ENCODE measurements at places on chromosomes 7 and 10.

DNA sequence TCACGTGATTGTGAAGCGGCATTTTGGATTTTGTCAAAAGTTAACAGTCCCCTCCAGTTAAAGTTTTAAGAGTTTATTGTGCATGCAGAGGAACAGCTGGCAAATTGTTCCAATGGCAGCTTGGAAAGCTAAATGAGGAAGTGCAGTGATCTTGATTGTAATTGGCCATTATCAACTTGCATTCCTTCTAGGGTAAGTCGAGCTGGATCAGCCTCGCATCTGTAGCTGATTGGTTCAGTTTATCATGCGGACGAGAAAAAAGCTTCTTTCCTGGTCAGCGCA lies 566 bp downstream of the ZNF789 start:
- DNase-seq: no peak

DNA sequence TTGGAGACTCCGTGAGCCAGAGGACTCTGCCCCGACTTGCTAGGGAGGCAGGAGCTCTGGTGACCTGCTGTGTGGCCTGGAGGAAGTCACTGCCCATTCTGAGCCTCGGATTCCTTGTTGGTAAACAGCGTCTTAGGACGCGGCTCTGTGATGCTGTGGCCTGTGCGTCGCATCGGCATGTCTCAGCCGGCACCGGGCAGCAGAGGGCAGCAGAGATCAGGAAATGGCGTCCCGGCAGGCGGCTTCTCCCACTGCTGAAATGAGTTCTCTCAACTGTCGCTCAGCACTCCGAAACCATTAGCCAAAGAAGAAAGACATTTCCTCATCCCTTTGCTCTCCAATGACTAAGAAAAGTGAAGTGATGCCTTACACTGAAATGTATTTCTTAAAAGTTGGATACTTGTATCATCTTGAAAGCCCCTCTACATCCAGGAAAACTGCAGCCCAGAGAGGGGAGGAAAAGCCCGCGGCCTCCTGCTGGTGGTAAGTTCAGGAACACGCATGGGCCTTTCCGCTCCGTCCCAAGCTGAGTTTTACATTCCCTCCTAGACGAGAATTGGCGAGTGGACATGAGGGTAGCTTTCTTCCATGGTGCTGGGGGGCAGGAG lies 91.7 kb downstream of the WDR11 start:
- DNase-seq: peak; percentile 77

- no peak for DNase-seq
Observed at GRCh38 chr7:91286432-91286831, 22.2 kb downstream of the FZD1 start.

GRCh38 chr7:1397491-1398327 lies 61.6 kb downstream of the MICALL2 start:
- no peak for DNase-seq

DNA sequence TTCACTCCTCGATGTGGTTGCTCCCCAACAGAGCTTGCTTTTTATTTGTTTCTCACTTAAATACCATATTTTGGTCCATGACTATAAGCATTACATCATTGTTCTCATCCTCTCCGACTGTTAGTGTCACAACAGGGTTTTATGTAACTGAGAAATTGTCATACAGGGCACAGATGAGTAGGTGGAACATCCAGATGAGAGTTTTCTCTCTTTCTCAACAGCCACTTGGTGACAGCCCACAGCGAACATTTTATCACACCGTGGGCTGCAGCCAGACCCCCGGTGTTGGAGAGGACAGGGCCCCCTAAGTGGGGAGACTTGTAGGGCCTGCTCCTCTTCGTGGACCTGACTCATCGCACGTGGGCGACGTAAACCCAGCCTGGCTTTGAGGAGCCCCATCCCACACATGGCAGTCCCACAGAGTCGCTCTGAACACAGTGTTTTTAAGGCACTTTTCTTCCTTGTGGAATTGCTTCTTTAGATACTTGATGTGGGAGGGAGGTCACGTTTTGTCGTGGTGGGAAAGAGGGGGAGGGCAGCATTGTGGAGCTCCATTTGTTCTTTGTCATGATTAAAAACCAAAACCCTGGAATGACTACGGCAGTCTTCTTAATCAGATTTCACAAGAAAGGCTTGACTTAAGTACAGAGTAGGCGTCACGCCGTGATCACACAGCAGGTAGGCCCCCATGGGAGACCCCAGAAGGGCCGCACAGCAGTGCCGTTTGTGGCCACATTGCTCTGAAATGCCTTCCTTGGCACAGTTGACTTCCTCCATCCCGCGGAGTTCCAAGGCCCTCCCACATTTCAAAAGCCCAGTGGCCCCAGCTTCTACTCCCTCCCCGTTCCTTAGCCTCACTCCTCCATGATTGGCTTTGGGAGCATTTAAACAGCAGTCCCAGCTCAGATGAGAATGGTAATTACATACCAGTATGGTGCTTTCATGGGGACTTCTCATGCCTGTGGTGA lies 220.6 kb downstream of the CCDC3 start:
- peak; percentile 24 for DNase-seq

Measured in amygdala (tissue), 56 donors.